NCI-H146 (cell line): ENCODE measurements at places on chromosomes 4 and X.

GRCh38 chr4:141614878-141615586 is 21.4 kb upstream of the IL15 start:
- DNase-seq: no peak

DNA sequence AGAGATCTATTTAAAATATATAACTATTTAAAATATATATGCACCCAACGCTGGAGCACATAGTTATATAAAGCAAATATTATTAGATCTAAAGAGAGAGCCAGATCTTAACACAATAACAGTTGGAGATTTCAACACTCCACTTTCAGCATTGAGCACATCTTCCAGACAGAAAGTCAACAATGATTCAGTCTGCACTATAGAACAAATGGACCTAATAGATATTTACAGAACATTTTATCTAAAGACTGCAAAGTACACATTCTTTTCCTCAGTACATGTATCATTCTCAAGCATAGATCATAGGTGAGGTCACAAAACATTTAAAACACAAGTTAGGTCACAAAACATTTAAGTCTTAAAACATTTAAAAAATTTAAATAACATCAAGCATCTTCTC is 36.4 kb downstream of the NLRP2B start:
- no peak for DNase-seq

DNA sequence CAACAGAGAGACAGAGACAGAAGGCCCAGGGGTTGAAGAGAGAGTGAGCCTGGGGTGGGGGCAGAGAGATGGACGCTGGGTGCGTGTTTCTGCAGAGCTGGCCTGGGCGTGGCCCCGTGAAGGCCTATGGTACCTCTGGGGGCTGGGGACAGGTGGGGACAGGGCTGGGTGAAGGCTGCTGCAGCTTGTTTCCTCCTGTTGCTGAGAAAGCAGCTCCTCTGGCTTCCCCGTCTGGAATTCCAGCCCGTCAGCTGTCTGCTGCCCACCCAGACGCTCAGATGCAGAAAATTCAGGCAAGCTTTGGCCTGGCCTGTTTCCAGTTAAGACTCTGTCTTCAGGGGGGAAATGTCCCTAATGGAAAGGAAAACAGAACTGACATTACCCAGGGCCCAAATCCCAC is 76.8 kb upstream of the PSAPL1 start:
- DNase-seq: no peak

GRCh38 chr4:56540826-56541225 is 35.2 kb downstream of the ARL9 start:
- DNase-seq: no peak

GRCh38 chrX:11781133-11781532 is 23.1 kb downstream of the MSL3 start:
- DNase-seq: no peak

DNA sequence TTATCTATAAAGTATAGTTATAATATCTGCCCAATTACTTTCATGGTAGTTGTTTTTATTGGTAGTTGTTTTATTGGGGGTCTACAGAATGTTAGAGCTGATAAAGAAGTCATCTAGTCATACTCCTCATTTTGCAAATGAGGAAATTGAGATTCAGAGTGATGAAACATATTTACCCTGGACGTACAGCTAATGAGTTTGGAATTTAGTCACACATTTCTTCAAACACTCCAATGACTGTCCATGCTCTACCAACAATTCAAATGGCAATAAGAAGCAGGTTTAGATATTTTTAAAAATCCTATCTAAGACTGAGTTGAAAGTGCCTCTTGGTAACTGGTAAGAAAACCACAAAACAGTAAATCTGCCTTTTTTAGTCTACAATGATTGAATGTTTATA is 98.2 kb downstream of the MAGEC1 start:
- DNase-seq: no peak

- DNase-seq: no peak
Measured at GRCh38 chr4:185602397-185602796, 67.1 kb upstream of the PDLIM3 start.

DNA sequence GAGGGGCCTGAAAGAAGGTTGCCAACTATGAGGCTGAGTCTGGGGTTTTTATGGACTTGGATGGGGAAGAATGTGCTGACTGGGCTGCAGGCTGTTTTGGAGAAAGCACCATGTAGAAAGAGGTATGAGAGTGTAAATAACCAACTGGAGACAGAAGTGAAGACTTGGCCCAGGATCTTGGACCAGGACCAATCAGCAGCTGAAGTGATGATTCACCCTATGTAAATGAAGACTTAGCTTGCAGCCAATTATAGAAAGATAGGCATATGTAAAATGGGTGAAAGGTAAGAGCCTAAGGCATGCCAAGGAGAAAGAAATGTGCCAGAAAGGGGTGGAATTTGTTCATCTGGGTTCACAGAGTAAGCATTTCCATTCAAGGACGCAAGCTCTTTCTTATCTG is 856.7 kb upstream of the PRKX start:
- no peak for DNase-seq

DNA sequence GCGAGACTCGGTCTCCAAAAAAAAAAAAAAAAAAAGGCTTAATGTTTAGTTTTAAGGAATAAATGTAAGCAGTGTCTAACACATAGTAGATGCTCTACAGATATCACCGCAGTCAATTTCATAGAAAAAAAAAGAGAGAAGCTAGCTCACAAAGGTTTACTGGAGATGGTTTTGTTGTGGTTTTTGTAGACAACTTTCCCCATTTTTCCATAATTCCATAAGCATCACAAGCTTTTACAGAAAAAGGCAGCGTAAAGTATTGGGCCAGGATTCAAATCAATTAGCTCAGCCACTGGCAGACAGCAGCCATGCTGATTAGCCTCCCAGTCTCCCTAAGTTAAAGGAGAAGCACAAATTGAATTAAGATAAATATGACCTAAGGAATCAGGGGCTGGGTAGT is 1.5 kb downstream of the GRSF1 start:
- no peak for DNase-seq

DNA sequence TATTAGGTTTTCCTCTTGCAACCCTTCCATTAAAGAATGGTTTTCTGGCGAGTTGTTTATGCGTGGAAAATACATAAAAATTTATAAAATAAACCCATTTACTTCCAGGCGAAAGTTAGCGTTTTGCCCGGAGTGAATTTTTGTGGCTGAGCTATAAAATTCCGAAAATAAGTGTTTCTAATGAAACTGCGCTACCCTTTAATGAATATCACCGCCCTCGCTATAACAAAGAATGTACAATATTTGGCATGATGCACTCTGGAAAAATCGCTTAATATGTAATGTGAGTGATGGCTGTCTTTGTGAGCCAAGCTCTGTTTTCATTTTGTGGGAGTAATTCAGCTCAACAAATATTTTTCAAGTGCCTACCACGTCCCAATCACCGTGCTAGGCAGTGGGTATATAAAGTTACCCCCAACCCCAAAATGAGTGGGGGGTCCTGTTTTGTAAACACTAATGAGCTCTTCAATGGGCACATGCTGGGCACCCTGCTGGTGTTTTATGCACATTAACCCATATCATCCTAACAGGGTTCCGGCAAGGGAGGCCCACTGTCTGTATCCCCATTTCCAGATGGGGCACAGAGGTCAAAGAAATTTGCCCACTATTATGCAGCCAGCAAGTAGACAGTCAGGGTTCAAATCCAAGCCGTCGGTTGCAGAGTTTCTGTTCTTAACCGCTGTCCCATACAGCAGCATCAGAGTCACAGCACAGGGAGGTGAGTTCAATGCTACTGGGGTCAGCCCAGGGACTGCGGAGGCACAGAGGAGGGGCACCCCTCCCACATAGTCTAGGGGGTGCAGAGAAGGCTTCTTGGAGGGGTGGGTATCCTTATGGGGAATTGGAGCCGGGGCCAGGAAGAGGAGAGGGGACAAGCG is 65.7 kb upstream of the STX18 start:
- no peak for DNase-seq

DNA sequence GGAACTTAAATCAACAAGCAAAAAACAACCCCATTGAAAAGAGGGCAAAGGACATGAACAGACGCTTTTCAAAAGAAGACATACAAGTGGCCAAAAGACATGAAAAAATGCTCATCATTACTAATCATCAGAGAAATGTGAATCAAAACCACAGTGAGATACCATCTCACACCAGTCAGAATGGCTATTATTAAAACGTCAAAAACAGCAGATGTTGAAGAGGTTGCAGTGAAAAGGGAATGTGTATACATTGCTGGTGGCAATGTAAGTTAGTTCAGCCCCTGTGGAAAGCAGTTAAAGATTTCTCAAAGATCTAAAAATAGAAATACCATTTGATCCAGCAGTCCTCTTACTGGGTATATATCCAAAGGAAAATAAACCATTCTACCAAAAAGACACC is 22.6 kb downstream of the RTL9 start:
- DNase-seq: no peak

DNA sequence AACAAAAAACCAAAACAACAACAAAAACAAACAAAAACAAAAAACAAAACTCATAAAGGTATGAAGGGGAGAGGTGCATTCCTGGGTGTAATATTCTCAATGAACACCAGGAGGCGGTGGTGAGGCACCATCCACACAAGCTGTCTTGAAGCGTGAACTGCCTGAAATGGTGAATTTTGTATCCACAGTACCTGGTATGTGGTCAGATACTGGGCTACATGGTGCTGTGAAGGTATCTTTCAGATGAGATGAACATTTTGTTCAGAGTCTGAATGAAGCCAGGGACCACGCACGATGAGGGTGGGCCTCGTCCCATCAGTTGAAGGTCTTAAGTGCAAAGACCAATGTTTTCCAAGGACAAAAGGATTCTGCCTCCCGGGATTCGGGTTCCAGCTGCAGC is 58.5 kb downstream of the ASMT start:
- no peak for DNase-seq
